ENCODE measurements at places on chromosomes 3 and 15.

- no peak for DNase-seq
These were observed 25.3 kb upstream of the NR2C2 start for GRCh38 chr3:14921811-14922705.

GRCh38 chr3:109369510-109369909 lies 32.2 kb upstream of the DPPA4 start:
- no peak for DNase-seq

- no peak for DNase-seq
These were observed 72.3 kb downstream of the CLDN11 start for GRCh38 chr3:170490828-170491560.

DNA sequence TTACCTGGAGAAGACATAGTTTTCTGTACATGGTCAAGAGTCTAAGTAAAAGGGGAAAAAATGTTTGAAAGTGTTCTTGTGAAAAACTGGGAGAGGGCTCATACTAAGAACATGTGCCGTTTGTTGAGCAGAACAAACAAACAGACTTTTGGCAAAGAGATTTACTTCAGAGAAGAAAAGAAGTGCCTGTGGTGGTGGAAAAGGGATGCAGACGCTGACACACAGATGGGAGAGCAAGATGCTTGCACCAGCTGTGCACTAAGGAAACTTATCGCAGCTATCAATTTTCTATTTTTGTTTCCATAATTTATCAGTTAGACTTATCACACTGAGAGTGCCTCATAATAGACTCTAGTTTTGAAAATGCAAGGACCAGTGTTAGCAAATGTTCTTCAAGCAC lies 259.6 kb upstream of the PDZRN3 start:
- DNase-seq: no peak

GRCh38 chr3:105996781-105997180 lies 128.0 kb upstream of the CBLB start:
- DNase-seq: no peak

GRCh38 chr15:51075364-51075763 lies 19.3 kb downstream of the TNFAIP8L3 start:
- DNase-seq: no peak

DNA sequence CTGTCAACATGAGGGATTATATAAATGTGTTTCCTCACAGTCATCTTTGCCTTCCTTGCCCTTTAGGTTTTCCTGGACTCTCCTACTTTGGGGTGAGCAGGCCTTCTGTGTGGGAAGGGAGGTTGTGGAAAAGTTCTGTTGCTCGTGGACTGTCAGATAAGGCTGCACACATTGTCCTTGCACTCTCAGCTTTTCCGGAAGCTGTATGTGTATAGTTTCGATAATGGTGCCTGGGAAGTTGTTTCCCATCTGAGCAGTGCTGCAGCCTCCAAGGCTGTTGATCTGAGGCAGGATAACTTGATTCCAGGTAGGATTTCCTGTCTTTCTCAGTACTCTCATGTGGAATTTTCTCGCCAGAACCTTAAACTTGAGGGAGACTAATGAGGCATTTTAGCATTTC lies 297.8 kb upstream of the AZI2 start:
- DNase-seq: no peak

DNA sequence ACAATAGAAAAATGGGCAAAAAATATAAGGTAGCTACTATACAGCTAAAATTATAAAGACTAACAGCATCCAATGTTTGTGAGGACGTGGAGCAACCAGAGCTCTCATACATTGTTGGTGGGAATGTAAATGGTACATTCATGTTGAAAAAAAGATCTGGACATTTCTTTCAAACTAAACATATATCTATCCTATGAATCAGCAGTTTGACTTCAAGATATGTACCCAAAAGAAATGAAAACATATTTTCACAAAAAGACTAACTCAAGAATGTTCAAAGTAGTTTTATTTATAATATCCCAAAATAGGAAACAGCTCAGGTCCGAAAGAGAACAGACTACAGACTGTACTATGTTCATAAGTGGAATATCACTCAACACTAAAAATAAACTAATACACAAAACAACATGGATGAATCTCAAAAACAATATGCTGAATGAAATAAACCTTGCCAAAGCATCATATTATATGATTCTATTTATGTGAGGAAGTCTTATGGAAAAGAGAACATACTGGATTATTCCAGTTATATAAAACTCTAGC lies 8.8 kb upstream of the TTBK2 start:
- no peak for DNase-seq

DNA sequence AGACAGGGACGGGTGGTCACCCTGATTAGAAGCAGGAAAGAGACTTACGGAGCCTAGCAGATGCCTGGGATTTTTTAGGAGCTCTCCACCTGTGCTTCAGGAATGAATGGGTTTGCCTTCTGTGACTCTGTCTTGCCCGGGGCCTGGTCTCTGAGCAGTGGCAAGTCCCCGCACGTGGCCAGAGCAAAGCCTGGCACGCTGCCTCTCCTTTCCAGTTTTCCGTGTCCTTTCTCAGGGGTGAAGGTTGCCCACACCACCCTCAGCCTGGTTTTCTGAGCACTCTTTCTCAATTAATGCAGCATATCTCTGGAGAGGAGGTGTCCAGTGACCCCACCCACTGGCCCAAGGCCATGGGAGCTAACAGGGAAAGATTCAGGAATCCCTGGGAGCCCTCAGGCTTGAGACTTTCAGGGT lies 14.5 kb upstream of the CHST14 start:
- no peak for DNase-seq

GRCh38 chr3:130395916-130396315 lies 50.4 kb downstream of the COL6A5 start:
- DNase-seq: no peak

GRCh38 chr3:155676252-155676981 lies 68.5 kb downstream of the PLCH1 start:
- DNase-seq: no peak

GRCh38 chr3:125052624-125053303 lies 3.0 kb downstream of the HEG1 start:
- DNase-seq: no peak

- DNase-seq: no peak
These were observed 177.7 kb downstream of the ISL2 start for GRCh38 chr15:76514282-76514681.

GRCh38 chr3:77150028-77150427 lies 110.1 kb downstream of the ROBO2 start:
- DNase-seq: no peak

GRCh38 chr3:122576174-122576940 lies 1.1 kb upstream of the PARP15 start:
- DNase-seq: no peak

DNA sequence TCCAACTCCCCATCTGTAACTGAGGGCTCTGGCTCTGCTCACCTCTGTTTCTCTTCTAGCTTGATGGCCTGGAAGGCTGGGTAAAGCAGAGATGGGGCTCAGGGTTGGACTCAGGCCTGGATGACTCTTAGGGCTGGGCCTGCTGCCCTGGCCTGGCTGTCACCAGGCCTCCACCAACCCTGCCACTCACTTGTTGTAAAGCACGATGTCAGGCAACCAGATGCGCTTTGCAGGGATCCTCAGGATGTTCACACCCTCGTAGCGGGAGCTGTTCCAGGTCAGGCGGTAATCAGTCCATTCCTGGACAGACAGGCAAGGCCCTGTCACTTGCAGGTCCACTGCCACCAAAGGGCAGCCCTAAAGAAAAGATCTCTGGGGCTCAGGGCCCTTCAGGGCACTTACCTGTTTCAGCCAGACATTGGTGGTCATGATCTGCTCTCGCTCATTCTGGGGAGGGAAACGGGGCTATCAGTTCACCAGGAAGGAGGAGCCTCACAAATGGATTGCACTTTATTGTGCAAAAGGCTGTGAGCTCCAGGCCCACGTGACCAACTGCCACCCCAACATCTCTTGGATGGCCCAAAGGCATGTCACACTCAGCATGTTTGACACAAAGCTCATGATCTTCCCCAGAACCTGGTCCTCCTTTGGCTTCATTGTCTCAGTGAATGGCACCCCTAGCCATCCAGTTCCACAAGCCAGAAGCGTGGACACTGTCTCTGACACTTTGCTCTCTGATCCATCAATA lies 9.9 kb downstream of the CHRNB4 start:
- no peak for DNase-seq

GRCh38 chr15:34755419-34755773 lies 598 bp upstream of the GJD2 start:
- DNase-seq: no peak

- DNase-seq: no peak
These were observed 31.6 kb upstream of the OR5K4 start for GRCh38 chr3:98322101-98322500.

- no peak for DNase-seq
These were observed 93.9 kb downstream of the PCCB start for GRCh38 chr3:136343873-136344555.

- DNase-seq: no peak
These were observed 47.2 kb downstream of the PPARG start for GRCh38 chr3:12336099-12336498.

DNA sequence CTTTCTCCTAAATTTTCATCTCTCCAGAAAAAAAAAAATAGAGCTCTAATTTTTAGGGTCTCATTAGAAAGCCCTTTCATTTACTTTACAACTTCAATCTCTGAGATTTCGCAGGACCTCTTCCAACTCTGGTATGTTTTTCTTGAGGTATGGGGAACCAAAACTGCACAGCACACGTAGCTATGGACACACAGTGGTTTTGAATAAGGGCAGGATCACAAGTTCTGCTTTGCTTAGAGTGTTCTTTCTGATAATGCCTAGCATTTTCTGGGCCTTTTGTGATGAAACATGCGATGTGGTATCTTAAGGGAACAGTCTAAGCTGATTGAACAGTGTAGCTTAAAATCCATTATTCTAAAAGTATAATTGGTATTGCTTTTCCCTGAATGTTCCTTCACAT lies 25.3 kb downstream of the ZNF592 start:
- no peak for DNase-seq

- no peak for DNase-seq
These were observed 113.2 kb downstream of the SOX2 start for GRCh38 chr3:181824961-181825360.

- DNase-seq: no peak
These were observed 82.7 kb downstream of the ABHD5 start for GRCh38 chr3:43773273-43774094.

GRCh38 chr3:57434041-57434440 lies 110.1 kb downstream of the DNAH12 start:
- DNase-seq: no peak

- DNase-seq: peak; percentile 31
These were observed 11.2 kb downstream of the TNFSF10 start for GRCh38 chr3:172511783-172512762.

DNA sequence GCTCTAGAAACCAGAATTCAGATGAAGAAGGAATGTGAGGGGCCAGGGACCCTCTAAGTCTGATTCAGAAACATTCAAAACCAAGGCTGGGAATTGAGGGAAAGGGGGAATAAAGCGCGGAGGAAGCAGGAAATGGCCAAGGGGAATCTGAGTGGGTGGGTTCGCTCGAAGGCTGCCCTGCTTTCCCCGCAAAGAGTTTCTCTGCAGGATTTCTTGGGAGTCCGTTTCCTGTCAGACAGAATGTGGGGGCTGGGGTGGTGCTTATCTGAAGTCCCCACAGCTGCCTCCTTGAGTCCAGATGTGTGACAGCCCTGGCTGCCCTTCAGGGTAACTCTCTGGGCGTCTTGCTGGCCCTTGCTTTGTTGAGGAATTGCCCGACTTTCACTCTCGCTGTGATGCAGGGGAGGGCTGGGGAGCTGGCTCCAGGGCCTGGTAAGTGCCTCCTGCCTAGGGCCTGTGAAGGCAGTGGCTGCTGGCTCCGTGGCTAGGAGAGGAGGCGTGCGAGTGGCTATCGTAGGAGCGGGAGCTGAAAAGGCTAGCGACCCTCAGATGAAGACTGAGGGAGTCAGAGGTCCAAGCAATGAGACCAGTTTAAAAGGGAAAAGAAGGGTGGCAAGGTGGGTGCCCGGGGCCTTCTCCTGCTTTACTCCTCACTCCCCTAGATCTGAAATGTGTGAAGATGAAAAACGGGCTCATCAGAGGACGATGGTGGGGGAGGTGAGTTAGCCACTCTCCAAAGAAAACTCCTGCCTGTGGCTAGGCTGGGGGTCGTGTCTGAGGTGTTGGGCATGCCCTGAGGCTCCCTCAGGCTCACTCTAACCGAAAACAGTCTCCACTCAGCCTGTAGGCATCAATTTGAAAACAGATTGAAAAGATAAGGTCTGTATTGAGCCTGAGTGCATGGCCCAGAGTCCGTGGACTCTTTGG lies 143.9 kb upstream of the UMPS start:
- DNase-seq: no peak

DNA sequence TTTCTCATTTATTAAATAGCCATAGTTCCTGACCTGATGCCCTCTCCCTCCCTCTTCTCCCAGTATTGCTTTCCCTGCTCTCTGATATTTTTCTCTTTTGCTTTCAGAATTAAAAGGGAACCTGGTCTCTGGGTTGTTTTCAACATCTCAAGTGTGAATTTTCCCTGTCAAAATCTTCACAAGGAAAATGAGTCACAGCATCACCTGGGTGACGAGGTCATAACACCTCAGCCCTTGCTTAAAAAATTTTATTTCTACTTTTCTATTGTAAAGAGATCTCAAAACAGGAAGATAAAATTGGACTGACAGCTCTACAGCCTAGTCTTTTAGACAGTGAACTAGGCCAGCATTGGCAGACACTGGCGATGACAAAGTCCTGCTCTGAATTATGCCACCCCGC lies 40.1 kb downstream of the GAP43 start:
- DNase-seq: no peak

DNA sequence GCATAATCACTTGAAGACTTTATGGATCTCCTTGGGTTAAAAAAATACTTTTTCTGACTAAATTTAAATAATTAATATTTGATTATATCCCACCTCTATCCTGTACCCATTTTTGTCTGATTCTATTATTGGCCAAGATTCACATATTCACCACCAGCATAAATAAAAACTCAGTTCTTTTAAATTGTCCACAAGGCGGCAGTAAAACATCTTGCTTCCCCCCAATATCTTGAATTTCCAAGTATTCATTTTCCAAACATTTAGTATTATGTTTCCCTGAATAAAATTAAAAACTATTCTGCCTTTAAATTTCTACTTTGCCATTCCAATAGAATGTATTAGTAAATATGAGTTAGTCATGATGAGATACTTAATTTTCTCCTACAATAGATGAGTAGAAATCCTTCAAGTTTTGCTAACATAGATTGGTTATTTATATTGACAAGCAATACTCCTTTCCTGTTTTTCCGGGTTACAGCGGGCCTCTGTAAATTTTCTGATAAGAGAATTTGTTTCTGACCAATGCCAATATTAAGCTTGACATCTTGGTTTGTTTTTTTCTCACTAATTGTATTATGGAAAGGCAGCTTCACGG lies 218.7 kb upstream of the MDFIC2 start:
- no peak for DNase-seq

All from stimulated activated CD4-positive, alpha-beta T cell treated with anti-CD3 and anti-CD28 coated beads, Interleukin-1b, Interleukin-23, amount 100 ng/mL, for 4 hours (primary cell).